CD4-positive, alpha-beta T cell treated with Interleukin-2 at 100 ng/mL for 4 hours (primary cell): ENCODE measurements at places on chromosomes 6 and 20.

DNA sequence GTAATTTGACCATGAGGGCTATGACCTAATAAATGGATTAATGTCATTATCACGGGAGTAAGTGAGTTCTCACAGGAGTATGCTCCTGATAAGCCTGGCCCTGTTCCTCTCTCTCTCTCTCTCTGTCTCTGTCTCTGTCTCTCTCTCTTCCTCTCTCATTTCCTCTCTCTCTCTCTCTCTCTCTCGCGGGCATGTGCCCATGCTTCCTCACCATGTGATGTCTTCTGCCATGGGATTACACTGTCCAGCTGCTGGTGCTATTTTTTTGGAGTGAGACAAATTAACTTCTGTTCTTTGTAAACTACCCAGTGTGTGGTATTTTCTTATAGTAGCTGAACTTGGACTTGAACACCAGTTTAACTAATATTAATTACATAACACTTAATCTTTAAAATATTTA is 374.3 kb upstream of the GJE1 start:
- DNase-seq = no peak

DNA sequence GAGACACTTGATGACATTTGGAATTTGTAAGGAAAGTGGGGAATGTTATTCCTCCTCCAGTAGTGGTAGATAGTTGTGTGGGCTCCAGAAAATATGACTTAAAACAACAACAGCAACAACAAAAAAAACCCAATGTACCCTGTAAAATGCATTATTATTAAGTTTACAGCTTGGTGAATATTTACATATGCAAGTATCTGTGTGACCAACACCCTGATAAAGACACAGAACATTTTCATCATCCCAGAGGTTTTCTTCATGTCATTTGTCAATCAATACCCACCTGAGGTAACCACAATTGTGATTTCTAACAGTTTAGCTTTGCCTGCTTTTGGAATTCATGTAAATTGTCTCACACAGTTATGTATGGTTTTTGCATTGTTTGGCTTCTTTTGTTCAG is 152.1 kb upstream of the GRIK2 start:
- DNase-seq = no peak

- no peak for DNase-seq
Measured at GRCh38 chr6:113694278-113695077, 162.7 kb upstream of the MARCKS start.

DNA sequence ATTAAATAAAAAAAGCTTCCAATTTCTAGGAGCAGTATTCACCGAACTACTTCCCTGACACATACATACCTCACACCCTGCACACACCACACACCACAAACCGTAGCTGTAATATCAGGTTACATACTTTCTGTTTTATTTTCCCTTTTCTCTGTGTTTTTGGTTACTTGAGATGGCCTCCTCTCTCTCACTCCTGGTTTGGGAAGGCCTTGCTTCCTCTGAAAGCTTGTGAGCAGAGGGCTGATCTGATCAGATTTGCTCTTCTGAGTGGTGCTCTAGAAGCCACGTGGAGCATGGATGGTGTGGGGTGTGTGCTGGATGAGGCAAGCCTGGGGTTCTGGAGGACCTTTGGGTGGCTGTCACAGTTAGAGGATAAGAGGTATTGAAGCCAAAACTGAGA is 20.9 kb downstream of the UTRN start:
- DNase-seq = peak; percentile 51

DNA sequence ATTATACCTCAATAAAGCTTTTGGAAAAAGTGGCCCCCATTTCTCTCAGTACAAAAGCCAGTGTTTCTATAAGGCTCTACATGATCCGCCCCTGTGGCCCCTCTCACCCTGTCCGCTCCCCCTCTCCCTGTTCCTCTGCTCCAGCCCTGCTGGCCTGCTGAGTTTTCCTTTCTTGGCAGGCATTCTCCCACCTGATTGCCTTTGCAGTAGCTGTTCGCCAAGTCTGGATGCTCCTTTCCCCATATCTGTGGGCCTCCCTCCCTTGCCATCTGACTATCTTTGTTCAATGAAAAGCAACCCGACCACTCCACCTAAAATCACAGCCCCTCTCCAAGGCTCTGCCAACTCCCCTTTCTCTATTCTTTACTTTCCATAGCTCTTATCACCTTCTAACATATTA is 33.2 kb downstream of the CDH22 start:
- no peak for DNase-seq

DNA sequence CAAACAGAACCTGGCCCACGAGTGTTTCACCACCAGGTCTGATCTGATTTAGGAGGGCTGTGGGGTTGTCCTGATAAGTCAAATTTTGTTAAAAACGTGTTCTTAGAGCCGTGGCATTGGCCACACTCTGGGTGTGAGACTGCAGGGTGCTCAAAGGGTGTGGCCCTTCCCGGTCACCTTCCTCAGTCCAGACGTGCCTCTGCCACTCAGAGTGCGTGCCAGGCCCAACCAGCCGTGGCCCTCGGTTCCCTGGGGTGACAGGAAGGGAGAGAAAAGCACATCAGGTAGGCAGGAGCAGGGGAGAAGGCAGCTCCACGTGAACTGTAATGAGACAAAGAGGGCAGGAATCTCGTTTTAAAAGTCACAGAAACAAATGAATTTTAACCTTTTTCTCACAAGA is 115.4 kb downstream of the FAM120B start:
- no peak for DNase-seq
